Activated T-cell treated with anti-CD3 and anti-CD28 coated beads, Interleukin-2, amount 50 U/mL, for 4 hours (primary cell): ENCODE measurements at places on chromosomes 1 and 21. TPM values are rescaled to one million over a fixed set of nuclear protein-coding genes. Genes with fewer than 3 reads are reported as not detected.

The TMEM82 gene
- total RNA-seq: not detected

The PTPN22 gene
- total RNA-seq: 39.9 TPM

The MLLT11 gene
- 2.3 TPM for total RNA-seq

The AUNIP gene
- total RNA-seq: 4.6 TPM

The CAMSAP2 gene
- 3.2 TPM for total RNA-seq

The NID1 gene
- total RNA-seq: 0.25 TPM

The MKNK1 gene
- total RNA-seq: 21.6 TPM

The RPF1 gene
- total RNA-seq: 92.9 TPM
